Activated CD4-positive, CD25-positive, alpha-beta regulatory T cell (primary cell): ENCODE measurements at places on chromosomes 6 and 20.

- DNase-seq, result no peak
Measured at GRCh38 chr20:43903953-43904826, 10.5 kb upstream of the TOX2 start.

- DNase-seq, result no peak
Measured at GRCh38 chr6:12935637-12936036, 219.1 kb downstream of the PHACTR1 start.

GRCh38 chr20:6651561-6651960 is 115.9 kb upstream of the BMP2 start:
- no peak for DNase-seq

DNA sequence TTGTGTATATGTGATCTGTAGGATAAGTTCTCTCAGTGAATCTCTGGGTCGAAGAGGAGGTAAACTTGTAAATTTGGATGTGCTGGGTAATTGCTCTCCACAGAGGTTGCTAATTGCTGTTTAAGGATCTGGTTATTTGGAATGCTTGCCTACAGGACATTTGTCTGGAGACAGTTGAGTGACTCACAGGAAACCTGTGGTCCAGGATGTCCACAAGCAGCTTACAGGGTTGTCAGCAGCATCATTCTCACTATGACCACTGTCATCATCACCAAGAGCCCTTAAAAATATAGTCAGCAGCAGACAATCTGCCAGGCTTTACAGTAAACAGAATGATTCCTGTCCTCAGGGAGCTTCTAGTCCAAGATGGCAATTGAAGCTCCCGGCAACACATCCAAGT is 31.2 kb upstream of the KCNK5 start:
- DNase-seq, result no peak

- no peak for DNase-seq
Measured at GRCh38 chr6:35312076-35312800, 14.6 kb downstream of the DEF6 start.

- DNase-seq, result no peak
Measured at GRCh38 chr6:90144396-90144795, 152.2 kb downstream of the BACH2 start.

- DNase-seq, result no peak
Measured at GRCh38 chr6:52162940-52163908, 23.0 kb upstream of the IL17A start.

DNA sequence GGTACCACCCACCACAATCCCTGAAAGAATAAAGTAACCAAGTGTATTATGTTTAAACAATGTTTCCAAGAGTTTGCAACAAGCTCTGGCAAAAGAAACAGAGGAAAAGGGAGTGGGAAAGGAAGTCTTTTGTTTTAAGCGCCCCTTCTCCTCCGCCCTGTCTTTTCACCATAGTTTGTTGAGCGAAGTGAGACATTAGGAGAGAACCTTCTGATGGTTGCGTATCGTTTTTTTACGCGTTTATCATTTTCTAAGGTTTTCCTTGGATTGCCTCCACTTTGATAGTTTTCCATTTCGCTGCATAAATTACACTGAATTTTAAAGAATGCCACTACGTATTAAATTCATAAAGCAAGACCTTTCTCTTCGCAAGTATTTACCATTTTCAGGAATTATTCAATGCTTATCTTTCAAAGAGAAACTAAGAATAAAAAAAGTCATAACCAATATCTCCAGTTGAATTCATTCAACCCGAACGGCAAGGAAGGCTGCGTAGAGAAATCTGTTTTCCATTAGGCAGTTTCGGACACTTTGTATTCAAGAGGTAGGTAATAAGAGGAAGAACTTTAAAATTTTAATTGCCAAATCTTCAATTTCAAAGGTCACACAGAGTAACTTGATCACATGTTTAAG is 920 bp upstream of the EPHA7 start:
- DNase-seq, result no peak

- no peak for DNase-seq
Measured at GRCh38 chr6:135520781-135521180, 23.2 kb upstream of the AHI1 start.

- DNase-seq, result no peak
Measured at GRCh38 chr6:150347845-150348244, 21.0 kb upstream of the IYD start.

GRCh38 chr6:133242637-133243585 is 1.8 kb downstream of the EYA4 start:
- no peak for DNase-seq

- no peak for DNase-seq
Measured at GRCh38 chr20:45621593-45621992, 7.9 kb upstream of the WFDC10A start.

GRCh38 chr6:73695619-73696421 is at the start of gene CD109:
Gene CD109, plus strand, starts transcription at chr6:73696203. Its CDS starts 13 bp downstream, at chr6:73696216.
- DNase-seq, result peak; percentile 25
